WTC11 (cell line): ENCODE measurements at places on chromosomes 13 and 19.

DNA sequence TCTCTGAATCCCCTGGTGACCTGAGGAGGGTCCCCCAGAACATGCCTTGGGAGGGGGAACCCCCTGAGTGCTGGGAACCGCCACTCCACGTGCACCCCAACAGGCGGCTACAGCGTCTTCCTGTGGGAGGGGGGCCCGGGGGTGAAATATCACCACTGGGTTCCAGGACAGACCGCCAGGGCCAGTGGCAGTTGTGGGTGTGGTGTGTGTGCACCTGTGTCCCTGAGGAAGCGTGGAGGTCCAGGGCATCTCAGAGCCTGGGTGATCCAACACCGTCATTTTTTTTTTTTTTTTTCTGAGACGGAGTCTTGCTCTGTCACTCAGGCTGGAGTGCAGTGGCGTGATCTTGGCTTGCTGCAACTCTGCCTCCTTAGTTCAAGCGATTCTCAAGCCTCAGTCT is 4.2 kb downstream of the ADGRE5 start:
- H3K27ac ChIP-seq: no peak overlapping the region; the same call in 1 of the 2 replicates
- no peaks in the 10 kb centered on the region for H3K36me3 ChIP-seq
- peaks cover 24% of the 10 kb centered on the region for H3K4me1 ChIP-seq
- peaks cover 3% of the 10 kb centered on the region for H3K27me3 ChIP-seq

DNA sequence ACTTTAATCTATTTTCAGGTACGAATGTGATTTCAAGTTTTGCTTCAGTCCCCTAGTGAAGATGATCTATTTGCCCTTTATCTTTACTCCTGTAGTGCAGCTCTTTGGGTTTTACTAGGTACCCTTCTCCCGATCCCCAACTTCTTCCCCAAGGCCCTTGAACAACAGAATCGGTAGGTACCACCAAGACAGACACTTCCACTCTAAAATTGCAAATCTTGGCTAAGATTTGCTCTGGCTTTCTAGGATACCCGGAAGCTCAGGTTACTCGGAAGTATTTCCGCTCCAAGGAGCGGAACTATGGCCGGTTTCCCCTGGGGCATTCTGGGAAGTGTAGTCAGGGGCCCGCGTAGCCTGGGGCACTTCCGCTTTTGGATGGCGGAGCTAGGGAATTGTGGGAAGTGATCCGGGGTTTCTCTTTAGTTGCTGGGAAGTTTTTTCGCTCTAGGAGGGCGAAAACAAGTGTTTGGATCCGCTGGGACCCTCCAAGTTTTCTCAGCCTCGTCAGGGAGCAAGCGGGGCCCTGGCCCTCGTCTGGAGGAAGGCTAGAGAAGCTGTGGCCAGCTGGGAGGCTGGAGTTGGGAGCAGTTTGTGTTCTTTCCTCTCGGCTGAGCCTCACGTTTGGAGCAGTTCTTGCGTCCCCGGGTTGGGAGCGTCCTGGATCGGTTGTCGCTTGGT is 5.1 kb upstream of the ZNF227 start:
- peak overlapping the region; percentile 89 for H3K27ac ChIP-seq
- peaks cover 7% of the 10 kb centered on the region for H3K36me3 ChIP-seq
- peak overlapping the region; percentile 90 for H3K4me3 ChIP-seq
- DNase-seq: peak; percentile 90
- H3K27me3 ChIP-seq: peaks cover 30% of the 10 kb centered on the region

GRCh38 chr19:37513397-37513796 is 6.7 kb downstream of the ZNF793 start:
- H3K36me3 ChIP-seq: peaks cover 35% of the 10 kb centered on the region
- no peak for DNase-seq
- no peaks in the 10 kb centered on the region for H3K27me3 ChIP-seq

- H3K27me3 ChIP-seq: no peaks in the 10 kb centered on the region
- H3K36me3 ChIP-seq: peaks cover 5% of the 10 kb centered on the region; the same call in 1 of the 2 replicates
- H3K27ac ChIP-seq: no peak overlapping the region
- H3K4me3 ChIP-seq: no peak overlapping the region
These were observed 310.8 kb upstream of the KLF12 start for GRCh38 chr13:74444864-74445479.

DNA sequence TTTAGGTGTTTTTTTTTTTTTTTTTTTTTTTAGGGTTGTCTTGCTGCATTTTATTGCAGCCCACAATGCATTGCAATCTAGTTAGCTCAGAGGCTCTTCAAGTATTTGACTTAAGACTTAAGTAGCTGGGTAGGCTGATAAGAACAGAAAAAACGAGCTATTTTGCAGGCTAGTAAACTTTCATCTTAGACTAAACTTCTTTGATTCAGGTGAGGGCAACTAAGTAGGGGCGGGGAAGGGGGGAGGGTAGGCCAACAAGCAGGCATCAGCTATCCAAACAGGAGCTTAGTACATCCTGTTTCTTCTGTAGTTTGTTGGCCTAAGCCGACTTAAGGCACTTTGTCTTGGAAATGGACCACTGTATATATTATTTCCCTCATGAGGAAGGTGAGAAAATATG is 4.9 kb upstream of the TDRD3 start:
- no peak overlapping the region for H3K27ac ChIP-seq
- peaks cover 26% of the 10 kb centered on the region for H3K4me1 ChIP-seq
- H3K36me3 ChIP-seq: no peaks in the 10 kb centered on the region
- H3K27me3 ChIP-seq: no peaks in the 10 kb centered on the region
- no peak overlapping the region for H3K4me3 ChIP-seq
- no peak for DNase-seq

DNA sequence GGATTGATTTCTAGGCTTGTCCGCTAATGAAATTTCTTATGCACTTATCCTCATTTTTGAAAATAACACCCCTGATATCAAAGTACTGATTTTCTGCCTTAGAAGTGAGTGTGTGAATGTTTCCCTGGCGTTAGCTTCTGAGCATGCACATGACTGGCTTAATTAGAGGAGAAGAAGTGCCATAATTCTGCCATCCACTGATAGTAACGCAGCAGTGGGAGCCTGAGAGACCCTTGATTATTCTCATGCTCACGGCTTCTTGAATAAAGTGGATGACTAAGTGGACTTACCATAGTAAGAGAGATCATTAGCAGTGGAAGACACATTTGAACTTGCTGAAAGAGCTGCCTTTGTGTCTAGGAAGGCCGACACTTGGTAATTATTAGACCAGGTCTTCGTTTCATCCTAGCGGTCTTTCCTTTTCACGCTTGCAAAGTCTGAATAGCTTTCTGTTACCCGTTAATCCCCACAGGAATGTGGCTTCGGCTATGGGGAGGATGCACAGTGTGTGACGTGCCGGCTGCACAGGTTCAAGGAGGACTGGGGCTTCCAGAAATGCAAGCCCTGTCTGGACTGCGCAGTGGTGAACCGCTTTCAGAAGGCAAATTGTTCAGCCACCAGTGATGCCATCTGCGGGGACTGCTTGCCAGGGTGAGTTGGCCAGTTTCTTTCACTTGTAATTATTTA is 45.3 kb downstream of the TNFRSF19 start:
- H3K27me3 ChIP-seq: peaks cover 2% of the 10 kb centered on the region; the same call in 1 of the 2 replicates
- no peak overlapping the region for H3K4me3 ChIP-seq
- H3K4me1 ChIP-seq: peaks cover 24% of the 10 kb centered on the region
- no peaks in the 10 kb centered on the region for H3K36me3 ChIP-seq
- DNase-seq: no peak

DNA sequence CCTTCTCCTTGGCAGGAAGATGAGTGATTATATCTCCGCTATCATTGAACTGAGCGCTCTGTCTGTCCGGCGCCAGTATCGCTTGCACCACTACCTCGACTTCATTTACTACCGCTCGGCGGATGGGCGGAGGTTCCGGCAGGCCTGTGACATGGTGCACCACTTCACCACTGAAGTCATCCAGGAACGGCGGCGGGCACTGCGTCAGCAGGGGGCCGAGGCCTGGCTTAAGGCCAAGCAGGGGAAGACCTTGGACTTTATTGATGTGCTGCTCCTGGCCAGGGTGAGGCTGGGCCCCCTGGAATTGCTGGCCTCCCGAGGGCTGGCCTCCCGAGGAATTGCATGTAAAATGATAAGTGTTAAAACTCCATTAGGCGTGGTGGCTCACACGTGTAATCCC is 32.1 kb downstream of the CYP4F22 start:
- H3K27ac ChIP-seq: no peak overlapping the region
- peaks cover 14% of the 10 kb centered on the region for H3K27me3 ChIP-seq
- no peaks in the 10 kb centered on the region for H3K4me1 ChIP-seq

DNA sequence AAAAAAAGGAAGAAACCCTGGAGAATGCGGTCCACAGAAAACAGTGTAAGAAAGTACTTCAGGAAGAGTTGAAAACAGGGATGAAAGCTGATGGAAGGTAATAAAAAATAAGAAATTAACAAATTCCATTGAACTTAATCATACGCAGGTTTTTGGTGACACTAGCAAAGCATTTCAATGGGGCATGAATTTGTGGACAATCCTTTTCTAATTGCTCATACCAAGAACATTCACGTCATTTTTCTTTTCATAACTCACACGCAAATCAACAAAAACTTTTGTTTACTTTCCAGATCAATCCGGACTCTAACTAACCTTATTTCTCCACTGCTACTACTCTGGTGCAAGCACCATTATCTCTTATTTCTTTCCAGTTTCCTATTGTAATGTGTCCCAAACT is 1195.0 kb downstream of the SLITRK5 start:
- no peak overlapping the region for H3K27ac ChIP-seq
- peaks cover 5% of the 10 kb centered on the region; the same call in 1 of the 2 replicates for H3K4me1 ChIP-seq
- no peak for DNase-seq
- H3K27me3 ChIP-seq: no peaks in the 10 kb centered on the region
- H3K36me3 ChIP-seq: no peaks in the 10 kb centered on the region

- no peaks in the 10 kb centered on the region for H3K36me3 ChIP-seq
- no peaks in the 10 kb centered on the region for H3K27me3 ChIP-seq
- H3K4me3 ChIP-seq: no peak overlapping the region
- no peak for DNase-seq
These were observed 204.3 kb downstream of the DNAJC15 start for GRCh38 chr13:43227721-43228120.

- no peak for DNase-seq
- H3K4me1 ChIP-seq: peaks cover 25% of the 10 kb centered on the region
- peaks cover 58% of the 10 kb centered on the region for H3K36me3 ChIP-seq
- H3K27ac ChIP-seq: no peak overlapping the region
- H3K27me3 ChIP-seq: no peaks in the 10 kb centered on the region
- H3K4me3 ChIP-seq: no peak overlapping the region
These were observed 29.9 kb upstream of the RNF113B start for GRCh38 chr13:98206946-98207345.

- peaks cover 2% of the 10 kb centered on the region; the same call in 1 of the 2 replicates for H3K36me3 ChIP-seq
- peak; percentile 88 for DNase-seq
- H3K4me1 ChIP-seq: peaks cover 15% of the 10 kb centered on the region
- no peak overlapping the region for H3K27ac ChIP-seq
- H3K4me3 ChIP-seq: peak overlapping the region; percentile 46
These were observed 62.0 kb downstream of the GPR12 start for GRCh38 chr13:26698392-26699196.

GRCh38 chr13:25901460-25902376 is 150.1 kb downstream of the SHISA2 start:
- no peak for DNase-seq
- peaks cover 35% of the 10 kb centered on the region for H3K36me3 ChIP-seq
- peaks cover 28% of the 10 kb centered on the region for H3K27me3 ChIP-seq
- H3K4me1 ChIP-seq: peaks cover 9% of the 10 kb centered on the region
- H3K4me3 ChIP-seq: no peak overlapping the region
- H3K27ac ChIP-seq: no peak overlapping the region

GRCh38 chr13:35367586-35367985 is 108.9 kb downstream of the MAB21L1 start:
- H3K27ac ChIP-seq: no peak overlapping the region
- no peak overlapping the region for H3K4me3 ChIP-seq
- no peaks in the 10 kb centered on the region for H3K27me3 ChIP-seq
- no peak for DNase-seq
- peaks cover 16% of the 10 kb centered on the region for H3K36me3 ChIP-seq

DNA sequence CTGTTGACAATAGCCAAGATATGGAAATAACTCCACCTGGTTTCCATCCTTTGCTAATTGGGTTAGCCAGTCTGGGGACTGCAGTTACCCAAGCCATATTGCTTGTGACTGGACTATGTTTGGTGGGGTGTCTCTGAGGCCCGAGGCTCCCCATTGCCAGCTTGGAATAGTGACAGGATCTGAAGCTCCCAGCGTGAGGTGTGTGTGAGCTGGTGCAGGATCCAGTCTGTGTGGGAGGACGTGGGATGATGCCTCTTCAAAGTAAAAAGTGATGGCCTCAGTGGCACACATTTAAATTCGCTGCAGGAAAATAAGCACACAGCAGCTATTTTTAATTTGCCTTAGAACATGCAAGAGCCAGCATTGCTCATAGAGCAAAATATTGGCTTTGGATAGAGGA is 75.0 kb downstream of the TEX26 start:
- no peaks in the 10 kb centered on the region; the same call in 1 of the 2 replicates for H3K27me3 ChIP-seq
- H3K36me3 ChIP-seq: no peaks in the 10 kb centered on the region
- no peak overlapping the region for H3K27ac ChIP-seq
- no peak for DNase-seq
- peaks cover 24% of the 10 kb centered on the region for H3K4me1 ChIP-seq
- H3K4me3 ChIP-seq: no peak overlapping the region

DNA sequence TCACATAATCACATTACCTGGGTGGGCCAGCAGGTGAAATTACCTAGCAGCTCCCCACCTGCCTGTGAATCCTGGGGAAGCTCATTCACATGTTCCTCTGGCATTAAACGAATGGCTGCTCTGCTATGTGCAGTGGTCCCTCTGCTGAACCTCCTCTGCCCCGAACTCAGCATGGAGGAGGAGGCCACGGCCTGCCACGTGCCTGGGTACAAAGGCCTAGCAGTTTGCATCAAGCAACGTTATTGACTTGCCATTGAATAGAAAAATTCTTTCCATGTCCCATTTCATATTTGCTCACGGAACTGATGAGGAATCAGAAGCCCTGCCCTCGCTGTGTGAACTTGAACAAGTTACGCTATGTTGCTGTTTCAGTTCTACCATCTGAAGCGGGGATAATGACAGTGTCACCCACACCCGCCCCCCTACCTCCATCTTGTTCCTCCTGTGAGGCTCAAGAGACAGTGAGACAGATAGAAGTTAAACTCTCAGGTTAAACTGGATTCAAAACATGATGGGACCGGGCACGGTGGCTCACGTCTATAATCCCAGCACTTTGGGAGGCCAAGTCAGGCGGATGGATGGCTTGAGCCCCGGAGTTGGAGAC is 25.3 kb downstream of the SLC7A1 start:
- peaks cover 74% of the 10 kb centered on the region for H3K4me1 ChIP-seq
- H3K36me3 ChIP-seq: no peaks in the 10 kb centered on the region; the same call in none of the 2 replicates
- DNase-seq: no peak
- no peaks in the 10 kb centered on the region for H3K27me3 ChIP-seq

- DNase-seq: no peak
- no peak overlapping the region for H3K4me3 ChIP-seq
- H3K36me3 ChIP-seq: peaks cover 20% of the 10 kb centered on the region; the same call in 1 of the 2 replicates
- H3K27ac ChIP-seq: peak overlapping the region; percentile 44; the same call in 1 of the 2 replicates
These were observed 27.8 kb downstream of the RFC3 start for GRCh38 chr13:33845572-33846302.
